ENCODE measurements at places on chromosomes 12 and 14. TPM values are rescaled to one million over a fixed set of nuclear protein-coding genes. Genes with fewer than 3 reads are reported as not detected.

JAG2 gene
- total RNA-seq: 197 TPM

KRT6A gene
- total RNA-seq: 0.76 TPM

DCN gene
- total RNA-seq: 0.97 TPM

GALNT8 gene
- total RNA-seq: 0.13 TPM

NTS gene
- total RNA-seq: under 0.01 TPM

GUCY2C gene
- total RNA-seq: not detected

RNASE7 gene
- total RNA-seq: not detected

NINJ2 gene
- total RNA-seq: 3.1 TPM

HRK gene
- total RNA-seq: not detected

CELA1 gene
- total RNA-seq: not detected

BCL11B gene
- under 0.01 TPM for total RNA-seq

RNASE4 gene
- total RNA-seq: 9.3 TPM

SERPINA10 gene
- total RNA-seq: not detected

SLCO1B3 gene
- not detected for total RNA-seq

Data from bladder microvascular endothelial cell (primary cell).